Small intestine (tissue), 16 donors: ENCODE measurements at places on chromosomes 4 and X. TPM values are rescaled to one million over a fixed set of nuclear protein-coding genes. Genes with fewer than 3 reads are reported as not detected.

The TMEM271 gene
- 0.04 TPM for polyA plus RNA-seq

The ATXN3L gene
- not detected for polyA plus RNA-seq

The LRP2BP gene
- 0.21 TPM for polyA plus RNA-seq

The HMGB2 gene
- 274 TPM for polyA plus RNA-seq

- DNase-seq = peak; percentile 8
Measured at GRCh38 chr4:33184657-33185290, 2464.6 kb downstream of the PCDH7 start.

DNA sequence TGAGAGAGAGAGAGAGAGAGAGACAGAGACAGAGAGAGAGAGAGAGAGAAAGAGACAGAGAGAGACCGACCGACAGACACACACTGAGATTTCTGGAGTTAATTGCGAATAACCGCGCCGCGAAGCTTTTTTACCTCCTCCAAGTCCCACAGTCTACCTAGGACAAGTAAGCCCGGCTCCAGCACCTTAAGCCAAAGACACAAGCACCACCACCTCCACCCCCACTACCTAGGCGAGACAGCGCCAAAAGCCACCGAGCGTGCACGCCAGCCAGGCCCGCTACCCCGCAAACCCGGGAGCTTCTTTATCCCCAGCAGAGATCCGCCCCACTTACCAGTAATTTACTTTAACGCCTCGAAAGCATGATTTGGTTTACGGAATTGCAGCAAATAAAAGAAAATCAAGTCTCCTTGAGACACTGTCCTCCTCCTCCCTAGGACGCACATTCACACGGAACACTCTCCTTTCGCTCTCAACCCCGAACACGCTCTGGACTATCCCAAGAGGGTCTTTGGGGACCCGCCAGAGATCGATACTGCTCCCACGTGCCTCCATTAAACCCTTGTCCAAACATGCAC lies 649.6 kb upstream of the DIPK2B start:
- DNase-seq = peak; percentile 13

DNA sequence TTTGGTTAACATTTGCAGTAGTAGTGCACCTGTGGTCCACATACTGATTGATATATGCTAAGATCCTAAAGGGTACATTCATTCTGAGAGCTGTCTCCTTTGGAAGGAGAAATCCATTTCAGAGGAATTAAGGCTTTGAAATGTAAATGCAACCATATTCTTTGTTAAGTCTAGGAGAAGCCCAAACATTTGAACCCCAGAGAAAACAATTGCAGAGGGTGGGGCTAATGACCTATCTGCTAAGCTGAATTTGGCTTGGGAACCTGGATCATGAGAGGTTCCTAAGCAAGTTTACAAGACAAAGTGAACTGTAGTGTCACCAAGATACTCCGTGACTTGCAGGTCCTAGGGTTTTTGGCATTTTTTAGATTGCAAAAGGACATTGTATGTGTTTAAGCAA lies 41.2 kb downstream of the LAS1L start:
- no peak for DNase-seq

DNA sequence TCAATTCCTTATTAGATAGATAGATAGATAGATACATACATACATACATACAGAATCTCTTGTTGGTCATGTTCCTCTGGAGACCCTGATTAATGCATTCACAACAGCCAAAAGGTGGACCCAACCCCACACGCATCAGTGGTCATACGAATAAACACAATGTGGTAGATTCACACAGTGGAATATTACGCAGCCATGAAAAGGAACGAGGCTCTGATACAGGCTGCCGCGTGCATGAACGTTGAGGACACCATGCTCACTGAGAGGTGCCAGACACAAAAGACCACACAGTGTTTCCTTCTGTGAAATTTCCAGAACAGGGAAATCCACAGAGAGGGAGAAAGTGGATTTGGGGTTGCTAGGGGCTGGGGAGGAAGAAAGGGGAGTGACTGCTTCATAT lies 136.7 kb downstream of the CRLF2 start:
- no peak for DNase-seq

GRCh38 chr4:94574616-94575015 lies 122.9 kb downstream of the PDLIM5 start:
- no peak for DNase-seq

GRCh38 chr4:1116838-1117237 lies 3.5 kb upstream of the RNF212 start:
- no peak for DNase-seq

- DNase-seq = peak; percentile 87
Measured at GRCh38 chr4:25234390-25235370, 847 bp downstream of the PI4K2B start.

DNA sequence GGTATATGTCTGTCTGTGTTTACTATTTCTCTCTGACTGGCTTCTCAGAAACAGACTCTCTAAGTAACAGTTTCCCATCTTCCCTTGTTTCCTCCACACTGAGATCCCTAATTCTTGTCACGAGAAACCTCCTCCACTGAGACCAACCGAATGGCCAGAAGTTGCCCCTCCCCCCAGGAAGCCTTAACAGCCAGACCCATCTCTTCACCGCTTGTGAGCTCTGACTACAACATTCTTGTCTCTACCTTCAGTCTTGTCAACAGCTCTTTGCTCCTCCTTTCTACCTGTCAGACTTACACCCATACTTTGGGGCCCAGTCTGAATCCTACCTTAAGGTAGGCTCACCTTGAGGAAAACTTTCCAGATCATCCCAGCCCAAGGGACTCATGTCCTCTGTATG lies 90.8 kb downstream of the NHSL2 start:
- no peak for DNase-seq
